ENCODE measurements at places on chromosomes 3 and 15.

- no peak for ATAC-seq
Measured at GRCh38 chr3:33954956-33955355, 156.5 kb downstream of the PDCD6IP start.

- ATAC-seq: no peak
Measured at GRCh38 chr15:26921433-26921832, 49.5 kb upstream of the GABRG3 start.

GRCh38 chr15:69253156-69253555 is 45.6 kb upstream of the PAQR5 start:
- ATAC-seq: no peak

- ATAC-seq: no peak
Measured at GRCh38 chr3:50190936-50191660, at the start of gene GNAT1. GNAT1 (plus strand) TSS chr3:50191610; CDS start chr3:50191726, 116 bp downstream.

DNA sequence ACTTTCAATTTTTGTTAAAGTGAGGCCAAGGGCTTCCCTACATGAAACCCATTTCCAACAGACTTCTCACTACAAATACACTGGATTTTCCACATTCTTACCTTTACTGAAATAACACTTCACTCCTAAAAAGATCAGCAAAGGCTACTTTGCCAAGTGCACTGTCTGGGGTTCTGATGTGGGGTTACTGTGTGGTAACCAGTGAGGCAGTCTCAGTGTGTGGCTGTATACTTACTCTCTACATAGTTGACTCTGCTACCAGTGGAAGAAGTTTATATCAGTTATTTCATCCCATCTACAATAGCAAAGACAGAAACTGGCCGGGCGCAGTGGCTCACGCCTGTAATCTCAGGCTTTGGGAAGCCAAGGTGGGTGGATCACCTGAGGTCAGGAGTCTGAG is 5.6 kb downstream of the WDR82 start:
- no peak for ATAC-seq

GRCh38 chr15:39381517-39381916 is 199.4 kb upstream of the THBS1 start:
- no peak for ATAC-seq

DNA sequence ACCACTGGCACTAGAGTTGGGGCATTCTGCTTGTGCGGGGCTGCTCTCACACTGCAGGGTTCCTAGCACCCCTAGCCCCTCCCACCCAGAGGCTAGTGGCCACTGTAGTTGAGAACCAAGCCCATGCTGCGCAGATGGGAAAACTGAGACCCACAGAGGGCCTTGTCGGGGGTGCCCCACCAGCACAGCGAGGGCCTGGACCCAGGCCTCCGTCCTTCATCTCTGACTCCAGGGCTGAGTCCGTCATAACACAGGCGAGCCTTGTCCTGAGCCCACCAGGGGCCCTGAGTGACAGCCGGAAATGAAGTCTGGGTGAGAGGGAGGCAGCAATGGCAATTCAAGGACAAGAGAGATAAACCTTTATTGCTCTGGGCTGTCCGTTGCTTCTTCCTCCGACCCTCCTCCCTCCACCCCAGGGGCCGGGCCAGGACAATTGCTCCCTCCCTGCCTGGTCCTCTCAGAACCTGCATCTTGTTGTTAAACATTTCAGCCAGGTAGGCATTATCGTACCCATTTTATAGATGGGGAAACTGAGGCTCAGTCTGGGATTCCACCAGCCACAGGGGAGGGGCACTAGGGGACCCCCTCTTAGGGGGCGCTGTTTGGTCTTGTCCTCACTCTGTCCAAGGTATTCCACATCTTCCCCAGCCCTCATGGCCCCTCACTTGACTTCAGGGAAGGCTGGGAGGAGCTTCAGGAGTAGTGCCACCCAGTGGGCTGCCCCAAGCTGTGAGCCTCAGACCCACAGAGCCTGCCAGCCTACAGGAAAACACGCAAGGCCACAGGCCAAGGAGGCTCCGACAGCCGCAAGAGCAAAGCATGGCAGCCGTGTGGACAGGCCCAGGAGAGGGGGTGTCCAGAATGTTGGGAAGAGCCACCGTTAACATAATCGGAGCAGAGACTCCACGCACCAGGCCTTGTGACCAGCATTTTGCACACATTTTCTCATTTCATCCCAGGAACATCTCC is 4.4 kb upstream of the GRIP2 start:
- ATAC-seq: no peak

GRCh38 chr3:56962206-56962605 is 98.3 kb upstream of the SPATA12 start:
- ATAC-seq: no peak

Data from activated T-helper 17 cell treated with anti-CD3 and anti-CD28 coated beads, Interleukin-2, amount 50 U/mL, for 72 hours (primary cell).